ENCODE measurements at places on chromosomes 11 and 22.

- no peak for DNase-seq
Observed at GRCh38 chr11:92462821-92463220, 238.2 kb downstream of the FAT3 start.

DNA sequence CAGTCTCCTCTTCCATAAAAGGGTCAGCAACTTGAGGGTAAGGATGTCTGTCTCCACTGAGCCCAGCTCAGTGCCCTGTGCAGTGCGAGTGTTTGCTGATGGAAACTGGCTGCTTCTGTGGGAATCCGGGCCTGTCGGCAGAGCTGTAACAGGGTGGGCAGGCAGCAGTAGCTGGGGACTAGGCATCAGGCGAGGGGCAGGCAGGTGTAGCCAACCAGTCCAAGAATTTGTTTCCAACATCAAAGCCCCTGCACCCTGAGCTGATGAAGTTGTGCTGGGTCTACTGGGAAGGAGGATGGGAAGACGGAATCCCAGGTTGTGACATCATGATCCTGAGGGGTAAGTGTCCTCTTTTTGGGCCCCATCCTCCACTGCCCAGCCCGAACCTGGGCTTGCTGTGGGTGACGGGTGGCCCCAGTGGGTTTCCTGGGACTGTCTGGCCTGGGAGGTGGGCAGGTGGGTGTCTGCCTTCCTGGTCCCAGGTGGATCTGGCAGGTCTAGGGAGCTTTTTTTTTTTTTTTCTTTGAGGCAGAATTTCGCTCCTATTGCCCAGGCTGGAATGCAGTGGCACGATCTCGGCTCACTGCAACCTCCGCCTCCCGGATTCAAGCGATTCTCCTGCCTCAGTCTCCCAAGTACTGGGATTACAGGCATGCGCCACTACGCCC is 11.0 kb downstream of the SLC29A2 start:
- DNase-seq, result no peak

- DNase-seq, result no peak
Observed at GRCh38 chr11:22879630-22880029, 19.4 kb upstream of the CCDC179 start.

- no peak for DNase-seq
Observed at GRCh38 chr11:126711977-126712625, 288.5 kb downstream of the KIRREL3 start.

DNA sequence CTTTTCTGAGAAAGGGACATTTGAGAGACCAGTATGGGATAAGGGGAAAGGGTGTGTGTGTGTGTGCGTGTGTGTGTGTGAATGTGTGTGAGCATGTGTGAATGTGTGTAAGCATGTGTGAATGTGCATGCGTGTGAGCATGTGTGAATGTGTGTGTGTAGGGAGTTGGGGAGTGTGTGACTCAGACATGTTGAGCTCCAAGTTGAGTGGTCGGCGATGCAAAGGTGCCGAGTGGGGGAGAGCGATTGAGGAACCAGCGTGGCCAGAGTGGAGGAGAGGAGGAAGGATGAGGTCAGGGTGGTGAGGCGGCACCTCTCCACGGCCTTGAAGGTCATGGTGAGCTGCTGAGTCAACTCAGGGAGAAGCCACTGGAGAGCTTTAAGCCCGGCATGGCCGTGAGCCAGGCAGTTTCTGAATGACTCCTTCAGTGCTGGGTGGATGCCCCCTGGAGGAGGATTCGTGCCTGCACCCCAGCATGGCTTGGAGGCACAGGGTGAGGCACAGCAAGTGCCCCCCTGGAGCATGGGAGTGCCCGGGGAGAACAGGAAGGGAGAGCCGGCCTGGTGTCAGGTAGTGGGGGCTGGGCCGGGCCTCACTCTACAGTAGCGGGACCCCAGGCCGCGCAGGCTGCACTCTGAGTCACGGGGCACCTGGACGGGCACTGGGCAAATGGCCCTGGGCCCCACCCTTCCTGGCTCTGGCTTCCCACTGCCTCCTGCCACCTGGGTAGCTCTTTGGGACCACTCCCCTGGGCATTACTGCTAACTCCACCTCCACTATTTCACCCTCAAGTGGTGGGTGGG is 8.2 kb upstream of the CCDC88B start:
- no peak for DNase-seq

- DNase-seq, result no peak
Observed at GRCh38 chr22:29344137-29344536, 28.6 kb upstream of the RASL10A start.

DNA sequence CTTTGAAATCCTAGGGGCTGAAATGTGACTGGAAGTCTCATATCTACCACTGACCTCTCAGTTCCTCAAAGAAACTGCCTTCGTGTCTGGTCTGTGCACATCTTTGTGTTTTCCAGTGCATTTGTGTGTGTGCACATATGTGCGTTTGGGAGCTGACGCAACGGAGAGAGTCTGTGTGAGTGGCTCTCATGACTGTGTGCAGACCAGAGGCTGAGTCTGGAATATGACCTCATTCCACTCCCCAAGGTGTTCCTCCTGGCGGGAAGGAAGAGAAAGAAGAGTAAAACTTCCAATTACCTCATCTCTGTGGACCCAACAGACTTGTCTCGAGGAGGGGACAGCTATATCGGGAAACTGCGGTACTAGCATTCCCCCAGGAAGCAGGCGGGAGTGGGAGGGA is 16.5 kb downstream of the TUB start:
- DNase-seq, result no peak

DNA sequence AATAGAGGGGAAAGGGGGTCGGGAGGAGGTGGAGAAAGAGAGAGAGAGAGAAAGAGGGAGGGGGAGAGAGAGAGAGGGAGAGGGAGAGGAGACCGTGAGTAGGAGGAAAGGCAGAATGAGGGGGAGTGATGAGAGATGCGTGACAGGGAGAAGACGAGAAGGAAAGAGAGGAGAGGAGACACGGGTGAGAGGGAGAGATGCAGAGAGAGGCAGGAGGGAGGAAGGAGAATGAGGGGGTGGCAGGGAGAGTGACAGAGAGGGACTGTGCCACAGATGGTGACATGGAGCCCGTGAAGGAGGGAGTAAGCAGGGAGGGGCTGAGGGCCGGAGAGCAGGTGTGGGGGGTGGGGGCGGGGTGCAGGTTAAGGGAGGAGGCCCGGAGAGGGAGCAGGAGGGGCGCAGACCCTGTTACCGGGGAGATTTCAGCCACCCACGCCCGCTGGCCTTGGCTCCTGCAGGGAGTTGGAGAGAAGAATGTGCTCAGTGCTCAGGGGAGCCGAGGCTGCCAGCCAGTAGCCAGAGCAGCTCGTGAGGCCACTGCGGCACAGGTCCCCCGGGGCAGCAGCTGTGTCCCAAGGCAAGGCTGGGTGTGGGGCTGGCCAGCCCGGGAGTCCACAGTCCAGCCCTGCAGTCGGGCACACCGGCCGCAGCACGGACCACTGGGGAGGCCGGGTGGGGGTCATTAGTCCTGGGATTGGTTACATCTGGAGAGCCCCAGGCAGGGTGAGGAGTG is at the start of gene SSTR3:
Gene SSTR3 (minus strand): TSS at position 304 of the 733 bp plus-strand sequence. CDS start 4,674 bp downstream, outside the sequence.
- DNase-seq, result no peak

GRCh38 chr11:79182794-79183193 is 258.0 kb downstream of the TENM4 start:
- no peak for DNase-seq

All from NCI-H1048 (cell line).